Esophagus squamous epithelium (tissue), 5 donors: ENCODE measurements at places on chromosomes 4 and X. TPM values are rescaled to one million over a fixed set of nuclear protein-coding genes. Genes with fewer than 3 reads are reported as not detected.

FREM3 gene
- not detected for total RNA-seq

SYN1 gene
- total RNA-seq, result 0.31 TPM

NPNT gene
- 17.2 TPM for total RNA-seq

PLXNB3 gene
- total RNA-seq, result 3.2 TPM

NUDT10 gene
- total RNA-seq, result 0.18 TPM

PGAM4 gene
- total RNA-seq, result not detected

PTCHD1 gene
- 1.7 TPM for total RNA-seq

PDGFC gene
- 22.1 TPM for total RNA-seq

DNA sequence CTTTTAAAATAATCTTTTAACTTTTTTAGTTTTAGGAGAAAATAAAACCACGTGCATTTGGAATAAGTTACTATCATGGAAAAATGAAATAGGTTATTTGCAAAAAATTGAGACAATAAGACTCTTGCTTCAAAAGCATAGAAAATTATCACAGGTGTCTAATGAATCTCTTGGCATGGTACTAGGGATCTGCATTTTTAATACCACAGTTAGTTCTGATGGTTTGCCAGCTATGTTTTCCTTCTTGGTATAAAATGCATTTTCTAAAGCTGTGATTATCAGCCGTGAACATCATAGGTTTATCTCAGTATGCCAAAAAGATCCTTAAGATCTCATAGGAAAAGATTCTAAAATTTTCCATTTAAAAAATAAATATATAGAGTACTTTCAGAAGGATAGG lies 83.9 kb downstream of the RASL11B start:
- no peaks in the 10 kb centered on the region for H3K36me3 ChIP-seq
- no peaks in the 10 kb centered on the region for H3K4me1 ChIP-seq
- H3K27me3 ChIP-seq, result no peaks in the 10 kb centered on the region
- no peak overlapping the region for H3K4me3 ChIP-seq
- no peak overlapping the region for H3K27ac ChIP-seq

DNA sequence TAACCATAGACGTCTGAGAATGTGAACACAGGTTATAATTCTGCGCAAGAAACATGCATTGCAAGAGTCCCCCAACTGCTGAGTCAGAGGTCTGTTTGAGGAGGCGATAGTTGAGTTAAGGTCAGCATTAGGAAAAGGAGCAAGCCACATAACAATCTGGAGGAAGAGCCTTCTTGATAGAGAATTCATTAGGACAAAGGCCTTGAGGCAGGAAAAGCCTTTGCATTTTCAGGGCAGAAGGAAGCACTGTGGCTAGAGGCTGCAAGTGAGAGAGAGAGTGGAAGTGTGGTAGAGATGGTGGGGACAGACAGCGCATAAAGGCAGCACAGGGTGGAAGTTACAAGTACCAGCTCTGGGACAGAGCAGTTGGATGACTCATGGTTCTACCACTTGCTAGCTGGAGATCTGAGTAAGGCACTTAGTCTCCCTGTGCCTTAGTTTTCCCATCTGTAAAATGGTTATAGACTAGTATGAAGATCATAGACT lies 125.8 kb upstream of the LNX1 start:
- H3K4me1 ChIP-seq, result no peaks in the 10 kb centered on the region
- no peak for DNase-seq
- H3K4me3 ChIP-seq, result no peak overlapping the region

DNA sequence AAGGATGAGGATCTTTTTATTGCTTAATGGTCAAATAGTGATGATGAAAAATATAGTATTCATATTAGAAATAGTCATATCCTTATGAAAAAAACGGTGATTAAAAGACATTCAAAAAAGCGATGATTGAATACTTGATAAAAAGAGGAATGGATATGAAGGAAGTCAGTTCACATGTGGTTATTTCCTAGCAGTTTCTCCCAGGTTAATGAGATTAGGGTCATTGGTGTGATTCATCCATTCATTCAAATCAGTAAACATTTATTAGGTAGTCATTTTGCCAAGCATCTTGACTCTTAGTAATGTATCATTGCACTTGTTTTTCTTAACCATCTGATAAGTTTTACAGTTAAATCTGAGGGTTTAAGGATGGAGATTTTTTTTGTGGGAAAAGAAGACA lies 294.1 kb downstream of the ARHGAP24 start:
- no peaks in the 10 kb centered on the region for H3K27me3 ChIP-seq
- H3K27ac ChIP-seq, result no peak overlapping the region
- DNase-seq, result no peak
- H3K4me1 ChIP-seq, result peaks cover under 1% of the 10 kb centered on the region
- H3K36me3 ChIP-seq, result no peaks in the 10 kb centered on the region

DNA sequence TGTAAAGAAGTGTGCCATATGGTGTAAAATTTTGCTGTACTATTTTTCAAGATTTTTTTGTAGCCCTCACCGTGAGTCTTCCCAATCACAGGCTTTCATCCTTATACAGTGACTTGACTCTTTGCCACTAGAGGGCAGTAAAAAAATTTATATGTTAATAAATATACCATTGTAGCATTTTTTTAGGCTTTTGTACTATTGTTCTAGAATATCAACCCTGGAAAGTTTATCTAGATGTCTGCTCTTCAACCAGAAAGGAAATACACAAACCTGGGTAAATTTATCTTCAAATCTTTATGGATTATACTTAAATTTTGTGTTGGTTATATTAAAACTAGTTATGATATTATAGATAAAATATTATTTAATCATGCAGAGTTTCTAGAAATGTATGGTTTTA lies 235.3 kb downstream of the TENM3 start:
- no peaks in the 10 kb centered on the region for H3K27me3 ChIP-seq
- no peak overlapping the region for H3K4me3 ChIP-seq
- no peaks in the 10 kb centered on the region for H3K36me3 ChIP-seq
- H3K4me1 ChIP-seq, result no peaks in the 10 kb centered on the region
- DNase-seq, result no peak

- H3K27me3 ChIP-seq, result no peaks in the 10 kb centered on the region
- no peaks in the 10 kb centered on the region for H3K36me3 ChIP-seq
- no peak overlapping the region for H3K4me3 ChIP-seq
- no peak for DNase-seq
- H3K4me1 ChIP-seq, result no peaks in the 10 kb centered on the region
These were observed 20.8 kb upstream of the TMEM184C start for GRCh38 chr4:147596377-147596776.

- H3K27me3 ChIP-seq, result no peaks in the 10 kb centered on the region
- no peak overlapping the region for H3K4me3 ChIP-seq
- no peak for DNase-seq
- H3K27ac ChIP-seq, result no peak overlapping the region
These were observed 194.4 kb upstream of the HS3ST1 start for GRCh38 chr4:11622961-11623725.

- H3K4me3 ChIP-seq, result no peak overlapping the region
- H3K4me1 ChIP-seq, result no peaks in the 10 kb centered on the region
- DNase-seq, result no peak
These were observed 262.5 kb downstream of the FBXW7 start for GRCh38 chr4:152273343-152273742.

GRCh38 chr4:180727478-180727877 lies 1515.7 kb upstream of the TENM3 start:
- no peaks in the 10 kb centered on the region for H3K36me3 ChIP-seq
- no peaks in the 10 kb centered on the region for H3K4me1 ChIP-seq
- no peak for DNase-seq
- H3K27ac ChIP-seq, result no peak overlapping the region
- no peaks in the 10 kb centered on the region for H3K27me3 ChIP-seq
- H3K4me3 ChIP-seq, result no peak overlapping the region

DNA sequence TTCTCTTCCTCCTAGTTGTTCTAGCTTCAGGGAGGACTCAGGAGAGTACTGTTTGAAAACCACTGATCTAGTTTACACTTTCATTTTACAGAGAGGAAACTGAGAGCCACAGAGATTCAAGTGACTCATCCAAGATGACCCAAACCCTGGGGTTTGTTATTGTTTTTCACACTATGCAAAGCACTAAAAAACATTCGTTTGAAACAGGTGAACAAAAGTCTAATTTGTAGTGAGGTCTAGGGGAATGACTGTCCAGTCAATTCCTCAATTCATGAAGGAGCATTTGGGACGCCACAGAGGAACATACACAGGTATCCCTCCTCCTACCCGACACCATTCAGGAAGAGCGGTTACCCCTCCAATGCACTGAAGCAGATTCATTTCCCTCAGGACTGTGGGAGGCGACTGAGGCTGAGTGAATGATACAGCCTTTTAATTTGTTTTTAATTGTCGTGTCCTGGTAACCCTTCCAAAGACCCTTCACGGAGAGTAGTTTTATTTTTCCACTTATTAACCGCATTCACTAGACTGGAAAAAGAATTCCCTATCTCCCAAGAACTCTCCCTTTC lies 30.3 kb downstream of the TLR10 start:
- no peak overlapping the region for H3K4me3 ChIP-seq
- H3K27ac ChIP-seq, result peak overlapping the region; percentile 59
- no peaks in the 10 kb centered on the region for H3K36me3 ChIP-seq
- peaks cover 12% of the 10 kb centered on the region for H3K4me1 ChIP-seq

GRCh38 chr4:174156239-174156826 lies 127.1 kb downstream of the FBXO8 start:
- DNase-seq, result no peak
- H3K4me3 ChIP-seq, result no peak overlapping the region
- H3K27ac ChIP-seq, result no peak overlapping the region
- H3K4me1 ChIP-seq, result no peaks in the 10 kb centered on the region
- H3K27me3 ChIP-seq, result no peaks in the 10 kb centered on the region

GRCh38 chr4:52822583-52822971 lies 39.5 kb upstream of the RASL11B start:
- H3K4me1 ChIP-seq, result peaks cover 21% of the 10 kb centered on the region
- H3K4me3 ChIP-seq, result no peak overlapping the region
- H3K27ac ChIP-seq, result peak overlapping the region; percentile 78
- DNase-seq, result no peak
- H3K27me3 ChIP-seq, result no peaks in the 10 kb centered on the region

DNA sequence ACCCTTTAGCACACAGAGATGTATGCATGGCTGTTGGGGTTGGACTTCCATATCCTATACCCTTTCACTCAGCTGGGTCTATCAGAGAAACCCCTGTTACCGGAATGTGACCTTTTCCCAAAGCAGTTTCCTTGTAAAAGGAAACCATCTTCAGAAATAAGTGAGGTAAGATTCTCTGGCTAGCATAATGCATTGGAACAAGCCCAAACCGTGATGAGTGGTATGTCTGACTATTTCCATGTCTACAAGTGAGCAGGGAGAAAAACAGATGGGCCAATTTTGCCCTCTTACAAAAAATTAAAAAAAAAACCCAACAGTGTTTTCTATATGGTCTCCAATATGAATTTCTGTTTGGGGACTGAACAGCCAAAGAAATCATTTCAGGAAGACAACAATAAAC lies 283.9 kb downstream of the SMARCA1 start:
- no peak overlapping the region for H3K4me3 ChIP-seq
- DNase-seq, result no peak
- H3K36me3 ChIP-seq, result no peaks in the 10 kb centered on the region

- H3K4me3 ChIP-seq, result no peak overlapping the region
- H3K27ac ChIP-seq, result no peak overlapping the region
- H3K4me1 ChIP-seq, result no peaks in the 10 kb centered on the region
These were observed 240.5 kb upstream of the HS3ST1 start for GRCh38 chr4:11669156-11669555.

DNA sequence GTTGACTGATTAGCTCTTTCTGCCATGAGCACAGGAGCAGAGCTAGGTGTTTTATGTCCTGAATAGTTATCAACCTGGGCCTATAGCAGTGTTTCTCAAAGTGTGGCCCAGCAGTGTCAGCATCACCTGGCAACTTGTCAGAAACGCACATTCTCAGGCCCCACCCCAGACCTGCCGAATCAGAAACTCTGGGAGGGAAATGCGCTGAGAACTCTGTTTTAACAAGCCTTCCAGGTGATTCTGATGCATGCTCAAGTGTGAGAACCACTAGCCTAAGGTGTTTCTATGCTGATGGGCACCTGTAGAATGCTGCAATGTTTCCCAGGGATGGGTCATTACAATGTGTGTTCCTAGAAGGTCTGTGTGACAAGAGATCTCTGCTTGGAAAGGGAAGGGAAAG lies 257.5 kb downstream of the MID1IP1 start:
- no peak overlapping the region for H3K27ac ChIP-seq
- no peak overlapping the region for H3K4me3 ChIP-seq
- H3K27me3 ChIP-seq, result no peaks in the 10 kb centered on the region
- no peaks in the 10 kb centered on the region for H3K36me3 ChIP-seq

DNA sequence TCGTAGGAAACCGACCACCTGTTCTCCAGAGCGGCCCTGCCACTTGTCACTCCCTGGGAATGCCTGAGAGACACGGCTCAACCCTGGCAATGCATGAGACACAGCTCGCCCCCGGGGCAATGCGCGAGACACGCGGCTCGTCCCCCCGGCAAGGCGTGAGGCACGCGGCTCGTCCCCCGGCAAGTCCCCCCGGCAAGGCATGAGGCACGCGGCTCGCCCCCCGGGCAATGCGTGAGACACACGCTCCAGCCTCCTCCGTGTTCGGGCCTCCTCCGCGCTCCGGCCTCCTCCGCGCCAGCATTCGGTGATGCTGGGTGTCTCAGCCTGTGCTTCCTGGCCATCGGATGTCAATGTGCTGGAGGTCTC lies 27.5 kb upstream of the CPLX1 start:
- no peaks in the 10 kb centered on the region for H3K27me3 ChIP-seq
- no peak overlapping the region for H3K4me3 ChIP-seq
- no peaks in the 10 kb centered on the region for H3K4me1 ChIP-seq
- no peak for DNase-seq
- H3K27ac ChIP-seq, result no peak overlapping the region
- H3K36me3 ChIP-seq, result peaks cover 96% of the 10 kb centered on the region

GRCh38 chr4:137749466-137749865 lies 217.2 kb upstream of the PCDH18 start:
- no peaks in the 10 kb centered on the region for H3K36me3 ChIP-seq
- H3K27ac ChIP-seq, result no peak overlapping the region
- no peaks in the 10 kb centered on the region for H3K27me3 ChIP-seq
- no peak for DNase-seq
- H3K4me1 ChIP-seq, result no peaks in the 10 kb centered on the region
- H3K4me3 ChIP-seq, result no peak overlapping the region

- H3K27me3 ChIP-seq, result no peaks in the 10 kb centered on the region
- H3K4me1 ChIP-seq, result no peaks in the 10 kb centered on the region
- no peak overlapping the region for H3K4me3 ChIP-seq
- DNase-seq, result no peak
These were observed 33.4 kb downstream of the C4orf54 start for GRCh38 chr4:99624141-99624719.

DNA sequence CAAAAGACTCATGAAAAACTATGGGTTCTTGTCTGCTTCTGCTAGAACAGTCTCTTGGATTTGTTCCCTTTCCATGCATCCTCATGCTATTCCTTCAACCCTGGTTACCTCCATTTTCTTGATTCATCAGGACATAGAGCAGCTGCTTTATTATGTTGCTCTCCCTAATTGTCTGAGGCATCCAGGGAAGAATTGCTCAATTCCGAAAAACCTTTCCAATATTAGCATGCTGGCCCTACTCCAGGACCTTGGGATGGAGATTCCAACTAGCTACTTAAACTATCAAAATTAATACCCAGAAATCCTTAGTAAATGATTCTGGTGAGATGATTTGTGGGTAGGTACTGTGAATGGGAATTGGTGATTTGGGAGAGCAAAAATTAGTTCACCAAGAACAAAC lies 56.6 kb upstream of the FAM47B start:
- no peak overlapping the region for H3K27ac ChIP-seq
- no peaks in the 10 kb centered on the region for H3K36me3 ChIP-seq
- no peaks in the 10 kb centered on the region for H3K27me3 ChIP-seq
- no peaks in the 10 kb centered on the region for H3K4me1 ChIP-seq
- DNase-seq, result no peak
- no peak overlapping the region for H3K4me3 ChIP-seq

- no peak overlapping the region for H3K27ac ChIP-seq
- H3K36me3 ChIP-seq, result no peaks in the 10 kb centered on the region
- no peak overlapping the region for H3K4me3 ChIP-seq
- no peaks in the 10 kb centered on the region for H3K27me3 ChIP-seq
These were observed 522.9 kb downstream of the FAT4 start for GRCh38 chr4:125837493-125838201.

- no peaks in the 10 kb centered on the region for H3K27me3 ChIP-seq
- H3K4me1 ChIP-seq, result peaks cover 11% of the 10 kb centered on the region
- no peaks in the 10 kb centered on the region for H3K36me3 ChIP-seq
- H3K27ac ChIP-seq, result no peak overlapping the region
These were observed 51.8 kb downstream of the LRP2BP start for GRCh38 chr4:185343726-185344581.
